ENCODE measurements at places on chromosomes 7 and 10. TPM values are rescaled to one million over a fixed set of nuclear protein-coding genes. Genes with fewer than 3 reads are reported as not detected.

DNA sequence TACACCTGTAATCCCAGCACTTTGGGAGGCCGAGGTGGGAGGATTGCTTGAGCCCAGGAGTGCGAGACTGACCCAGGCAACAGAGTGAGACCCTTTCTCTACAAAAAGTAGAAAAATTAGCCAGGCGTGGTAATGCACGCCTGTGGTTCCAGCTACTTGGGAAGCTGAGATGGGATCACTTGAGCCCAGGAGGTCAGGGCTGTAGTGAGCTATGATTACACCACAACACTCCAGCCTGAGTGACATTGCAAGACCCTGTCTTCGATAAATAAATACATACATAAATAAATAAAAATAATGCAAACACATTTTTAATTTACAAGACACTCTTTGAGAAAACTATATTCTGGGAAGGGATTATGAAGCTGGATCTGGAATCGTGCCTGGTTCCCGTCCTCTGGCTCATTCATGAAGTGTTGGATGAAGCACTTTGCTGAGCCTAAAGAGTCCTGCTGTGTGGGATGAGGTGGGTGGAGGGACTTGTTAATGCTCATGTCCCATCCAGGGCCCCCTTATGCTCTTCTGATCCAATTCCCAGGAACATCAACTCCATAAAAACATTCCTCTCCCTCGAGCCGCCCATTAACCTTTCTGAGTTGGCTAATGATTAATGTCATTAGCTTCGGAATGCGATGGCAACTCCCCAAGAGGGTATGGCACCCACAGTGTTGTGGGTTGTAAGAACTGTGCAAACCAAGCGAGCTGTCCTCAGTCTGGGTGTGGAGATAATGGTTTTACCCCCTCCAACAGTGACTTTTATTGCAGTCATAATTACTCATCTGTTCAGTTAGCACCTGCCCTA lies 236.3 kb downstream of the BAMBI start:
- DNase-seq, result no peak
- H3K4me3 ChIP-seq, result no peak overlapping the region
- H3K27ac ChIP-seq, result no peak overlapping the region
- no peaks in the 10 kb centered on the region for H3K27me3 ChIP-seq
- H3K36me3 ChIP-seq, result no peaks in the 10 kb centered on the region

- H3K27ac ChIP-seq, result no peak overlapping the region
- H3K4me3 ChIP-seq, result no peak overlapping the region
- H3K36me3 ChIP-seq, result no peaks in the 10 kb centered on the region
- no peaks in the 10 kb centered on the region for H3K27me3 ChIP-seq
Measured at GRCh38 chr7:106016331-106016730, 53.3 kb downstream of the CDHR3 start.

DNA sequence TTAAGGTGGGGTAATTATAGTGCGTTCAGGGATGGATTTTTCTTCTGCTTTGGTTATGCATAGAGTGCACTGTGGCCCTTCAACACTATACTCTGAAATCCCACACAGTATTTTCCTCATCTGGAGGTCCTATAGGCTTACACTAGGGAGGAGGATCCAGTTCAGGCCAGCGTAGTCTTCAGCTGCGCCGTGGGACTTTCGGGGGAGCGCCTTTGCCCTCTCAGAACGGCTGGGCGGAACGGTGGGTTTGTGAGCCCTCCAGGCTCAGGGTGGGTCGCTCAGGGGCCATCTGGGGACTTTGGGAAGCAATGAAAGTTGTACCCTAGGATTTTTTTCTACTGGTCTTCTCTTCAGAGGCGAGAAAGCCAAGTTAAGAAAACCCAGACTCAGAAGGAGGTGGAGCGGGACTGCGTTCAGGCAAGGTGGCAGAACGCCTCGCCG lies 652 bp upstream of the VPS26A start:
- H3K4me3 ChIP-seq, result peak overlapping the region; percentile 99
- no peaks in the 10 kb centered on the region for H3K36me3 ChIP-seq
- peaks cover 27% of the 10 kb centered on the region for H3K4me1 ChIP-seq
- no peak for DNase-seq
- peak overlapping the region; percentile 98 for H3K27ac ChIP-seq
- H3K27me3 ChIP-seq, result no peaks in the 10 kb centered on the region

- no peaks in the 10 kb centered on the region for H3K27me3 ChIP-seq
- H3K4me1 ChIP-seq, result peaks cover 16% of the 10 kb centered on the region
- H3K36me3 ChIP-seq, result no peaks in the 10 kb centered on the region
- no peak for DNase-seq
- peak within 1 kb of the TSS; percentile 92 for H3K4me3 ChIP-seq
Measured at GRCh38 chr7:116210345-116211005, at the start of gene TES. TES (plus strand) TSS chr7:116210539; CDS start chr7:116210708, 169 bp downstream.

GRCh38 chr7:40527723-40528122 lies 392.9 kb downstream of the SUGCT start:
- H3K4me1 ChIP-seq, result peaks cover 37% of the 10 kb centered on the region
- no peak overlapping the region for H3K27ac ChIP-seq
- H3K4me3 ChIP-seq, result no peak overlapping the region

DNA sequence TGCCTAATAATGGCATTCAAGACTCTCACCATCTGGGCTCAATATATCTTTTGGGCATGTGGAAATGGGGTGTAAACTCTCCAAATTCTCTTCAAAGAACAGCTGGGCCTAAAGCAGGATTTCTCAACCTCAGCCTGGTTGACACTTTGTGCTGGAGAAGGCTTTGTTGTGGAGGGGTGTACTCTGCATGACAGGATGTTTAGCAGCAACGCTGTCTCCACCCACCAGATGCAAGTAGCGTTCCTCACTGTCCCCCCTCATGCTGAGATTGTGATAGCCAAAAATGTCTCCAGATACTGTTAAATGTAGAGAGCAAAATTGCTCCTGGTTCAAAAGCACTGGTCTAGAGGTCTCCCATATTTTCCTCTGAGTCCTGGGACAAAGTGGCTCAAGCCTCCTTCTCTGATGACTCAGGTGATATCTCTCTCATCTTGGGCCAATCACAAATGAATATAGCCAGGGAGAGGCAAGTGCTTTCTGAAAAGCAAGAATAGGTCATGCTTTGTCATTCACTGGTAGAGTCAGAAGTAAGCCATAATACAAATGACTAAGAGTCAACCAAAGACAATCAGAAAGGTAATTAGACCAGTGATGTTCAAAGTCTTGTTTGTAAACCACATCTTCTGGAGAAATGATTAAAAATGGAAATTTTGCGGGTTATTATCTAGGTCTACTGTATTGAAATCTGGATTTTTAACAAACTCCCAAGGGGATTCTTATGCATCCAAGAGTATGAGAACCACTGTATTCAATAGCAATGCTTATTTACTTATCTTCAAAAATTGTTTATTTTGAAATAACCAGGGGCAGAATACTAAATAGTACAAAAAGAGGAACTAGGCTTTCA lies 330.8 kb downstream of the PTEN start:
- no peaks in the 10 kb centered on the region for H3K27me3 ChIP-seq
- no peaks in the 10 kb centered on the region for H3K36me3 ChIP-seq
- H3K4me1 ChIP-seq, result no peaks in the 10 kb centered on the region

GRCh38 chr7:2826771-2827170 lies 17.3 kb downstream of the GNA12 start:
- no peaks in the 10 kb centered on the region for H3K27me3 ChIP-seq
- H3K36me3 ChIP-seq, result peaks cover 3% of the 10 kb centered on the region
- H3K27ac ChIP-seq, result no peak overlapping the region
- no peak for DNase-seq
- H3K4me3 ChIP-seq, result no peak overlapping the region

- H3K36me3 ChIP-seq, result peaks cover 30% of the 10 kb centered on the region
- no peaks in the 10 kb centered on the region for H3K27me3 ChIP-seq
- no peak overlapping the region for H3K27ac ChIP-seq
Measured at GRCh38 chr7:143305423-143306070, 10.4 kb upstream of the CLCN1 start.

GRCh38 chr7:93146472-93147141 lies 1.6 kb downstream of the SAMD9L start:
- peak overlapping the region; percentile 61 for H3K4me3 ChIP-seq
- H3K36me3 ChIP-seq, result peaks cover 31% of the 10 kb centered on the region
- H3K4me1 ChIP-seq, result peaks cover 5% of the 10 kb centered on the region

GRCh38 chr10:48511875-48512231 lies 93.0 kb downstream of the ARHGAP22 start:
- no peak for DNase-seq
- no peak overlapping the region for H3K4me3 ChIP-seq
- no peaks in the 10 kb centered on the region for H3K27me3 ChIP-seq
- no peak overlapping the region for H3K27ac ChIP-seq
- peaks cover 11% of the 10 kb centered on the region for H3K4me1 ChIP-seq
- H3K36me3 ChIP-seq, result no peaks in the 10 kb centered on the region

GRCh38 chr10:95841661-95842498 lies 65.9 kb upstream of the CC2D2B start:
- no peak overlapping the region for H3K4me3 ChIP-seq
- peaks cover 5% of the 10 kb centered on the region for H3K4me1 ChIP-seq
- H3K36me3 ChIP-seq, result peaks cover 35% of the 10 kb centered on the region
- peak overlapping the region; percentile 72 for H3K27ac ChIP-seq

DNA sequence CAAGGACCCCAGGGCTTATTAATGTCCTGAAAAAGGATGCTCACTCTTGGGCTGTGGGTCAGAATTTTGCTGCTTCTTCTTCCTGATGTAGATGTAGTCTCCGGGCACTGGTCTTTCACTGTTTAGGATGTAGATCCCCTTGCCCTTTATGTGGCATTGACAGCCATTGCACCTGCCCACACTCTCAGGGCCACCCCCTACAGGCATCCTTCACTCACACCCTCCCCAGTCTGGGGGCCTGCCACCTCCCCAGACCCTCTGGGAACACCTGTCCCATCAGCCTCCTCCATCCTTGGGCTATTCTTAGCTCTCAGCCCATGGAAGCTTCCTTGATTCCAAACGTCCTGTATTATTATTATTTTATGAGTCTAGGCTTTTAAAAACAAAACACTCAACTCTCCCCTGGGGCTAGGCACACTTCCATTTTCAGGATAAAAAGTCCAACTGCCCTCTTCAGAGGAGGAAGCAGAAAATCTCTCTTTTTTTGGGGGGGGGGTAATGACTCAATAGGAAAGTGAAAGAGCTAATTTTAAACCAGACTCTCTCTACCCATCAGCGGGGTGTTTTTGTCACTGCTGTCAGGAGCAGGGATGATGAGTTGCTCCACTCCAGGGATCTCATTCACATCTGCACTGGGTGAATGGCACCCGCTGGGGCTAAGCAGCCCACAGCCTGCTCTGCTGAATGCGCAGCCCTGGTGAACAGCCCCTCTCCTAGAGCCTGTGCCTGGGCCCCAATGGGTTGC lies 11.5 kb upstream of the KLRG2 start:
- DNase-seq, result no peak
- H3K27me3 ChIP-seq, result peaks cover 13% of the 10 kb centered on the region
- no peak overlapping the region for H3K4me3 ChIP-seq
- H3K36me3 ChIP-seq, result no peaks in the 10 kb centered on the region
- H3K4me1 ChIP-seq, result peaks cover 4% of the 10 kb centered on the region

DNA sequence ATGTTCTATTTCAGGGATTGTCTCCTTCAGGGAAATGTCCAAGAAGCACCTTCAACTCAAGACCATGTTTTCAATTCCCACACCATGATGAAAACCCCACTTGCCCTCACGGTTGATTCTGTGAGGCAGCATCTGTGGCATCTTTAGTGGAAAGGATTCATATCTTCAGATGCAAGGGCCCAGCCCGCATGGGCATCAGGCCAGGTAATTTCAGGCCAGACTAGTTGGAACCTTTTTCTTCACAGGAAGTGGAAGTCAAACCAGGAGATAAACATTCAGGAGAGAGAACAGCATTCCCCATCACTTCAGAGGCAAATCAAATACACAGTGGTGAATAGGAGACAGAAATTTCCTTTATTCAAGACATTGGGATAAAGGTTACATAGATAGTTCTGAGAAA lies 88.8 kb downstream of the JCAD start:
- no peak for DNase-seq
- no peaks in the 10 kb centered on the region for H3K27me3 ChIP-seq

DNA sequence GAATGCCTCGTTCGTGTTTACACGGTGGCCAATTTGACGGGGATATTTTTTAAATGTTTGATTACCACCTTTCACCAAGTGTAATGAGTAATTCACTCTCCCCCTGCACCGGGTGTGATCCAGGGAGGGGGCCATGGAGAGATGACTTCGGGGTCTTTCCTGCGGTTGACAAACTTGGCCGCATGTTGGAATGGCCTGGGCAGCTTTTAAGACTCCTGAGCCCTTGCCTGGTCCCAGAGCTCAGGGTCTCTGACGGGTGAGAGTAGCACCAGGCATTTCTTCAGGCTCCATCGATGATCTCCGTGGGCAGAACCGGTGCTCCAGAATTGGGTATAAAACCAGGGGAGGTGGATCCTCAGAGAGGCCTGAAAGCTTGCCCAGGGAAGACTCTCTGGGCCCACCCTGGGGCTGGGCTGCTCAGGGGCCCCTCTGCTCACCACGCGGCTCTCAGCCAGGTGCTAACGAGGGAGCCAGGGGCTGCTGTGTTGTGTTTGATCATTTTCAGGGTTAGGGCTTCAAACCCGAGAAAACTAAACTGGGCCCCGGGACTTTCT lies 882 bp downstream of the ZNF282 start:
- DNase-seq, result no peak
- H3K4me3 ChIP-seq, result peak overlapping the region; percentile 79
- H3K27me3 ChIP-seq, result no peaks in the 10 kb centered on the region
- peaks cover 34% of the 10 kb centered on the region for H3K36me3 ChIP-seq
- H3K27ac ChIP-seq, result peak overlapping the region; percentile 90

C10orf105 gene
- total RNA-seq, result 0.11 TPM

HPS1 gene
- 53.6 TPM for total RNA-seq

SYT15 gene
- total RNA-seq, result 6.1 TPM

CTTNBP2 gene
- 12.1 TPM for total RNA-seq

CYP2C19 gene
- total RNA-seq, result not detected

GIMAP8 gene
- 18.5 TPM for total RNA-seq

CLDN4 gene
- total RNA-seq, result 0.71 TPM

RTKN2 gene
- 0.11 TPM for total RNA-seq

ITIH2 gene
- not detected for total RNA-seq

ACSM6 gene
- total RNA-seq, result not detected

All from esophagus muscularis mucosa (tissue), 4 donors.